ENCODE measurements at places on chromosomes 12 and 14.
A peak's percentile ranks its signal among the peaks of the same experiment; 100 is the strongest.

- no peak for DNase-seq
Measured at GRCh38 chr14:100865682-100866591, 37.6 kb downstream of the RTL1 start.

DNA sequence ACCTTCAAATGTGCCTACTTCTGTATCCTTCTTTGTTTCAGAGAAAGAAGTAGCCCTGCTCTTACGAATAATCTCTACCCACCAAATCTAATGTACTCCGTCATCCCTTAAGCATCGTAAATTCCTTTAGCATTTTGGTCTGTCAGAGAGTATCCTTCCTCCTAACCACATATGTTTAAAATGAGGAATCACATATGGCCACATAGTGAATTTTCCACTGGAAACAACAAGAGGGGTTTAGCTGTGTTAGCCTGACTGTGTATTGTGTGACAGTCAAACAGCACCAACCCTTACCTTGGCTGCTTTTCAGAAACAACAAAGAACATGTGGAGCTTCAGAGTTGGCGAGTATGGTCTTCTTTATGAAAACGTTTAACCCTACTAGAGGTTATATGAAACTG is 5.5 kb downstream of the LUM start:
- DNase-seq = no peak

- DNase-seq = no peak
Measured at GRCh38 chr14:54606178-54606577, 39.2 kb downstream of the SAMD4A start.

- no peak for DNase-seq
Measured at GRCh38 chr14:36161776-36162175, 14.7 kb downstream of the PTCSC3 start.

GRCh38 chr12:234019-234418 is 20.1 kb upstream of the SLC6A12 start:
- DNase-seq = no peak

- no peak for DNase-seq
Measured at GRCh38 chr12:5078423-5078822, 34.7 kb downstream of the KCNA5 start.

- no peak for DNase-seq
Measured at GRCh38 chr12:29907461-29907860, 123.7 kb upstream of the TMTC1 start.

DNA sequence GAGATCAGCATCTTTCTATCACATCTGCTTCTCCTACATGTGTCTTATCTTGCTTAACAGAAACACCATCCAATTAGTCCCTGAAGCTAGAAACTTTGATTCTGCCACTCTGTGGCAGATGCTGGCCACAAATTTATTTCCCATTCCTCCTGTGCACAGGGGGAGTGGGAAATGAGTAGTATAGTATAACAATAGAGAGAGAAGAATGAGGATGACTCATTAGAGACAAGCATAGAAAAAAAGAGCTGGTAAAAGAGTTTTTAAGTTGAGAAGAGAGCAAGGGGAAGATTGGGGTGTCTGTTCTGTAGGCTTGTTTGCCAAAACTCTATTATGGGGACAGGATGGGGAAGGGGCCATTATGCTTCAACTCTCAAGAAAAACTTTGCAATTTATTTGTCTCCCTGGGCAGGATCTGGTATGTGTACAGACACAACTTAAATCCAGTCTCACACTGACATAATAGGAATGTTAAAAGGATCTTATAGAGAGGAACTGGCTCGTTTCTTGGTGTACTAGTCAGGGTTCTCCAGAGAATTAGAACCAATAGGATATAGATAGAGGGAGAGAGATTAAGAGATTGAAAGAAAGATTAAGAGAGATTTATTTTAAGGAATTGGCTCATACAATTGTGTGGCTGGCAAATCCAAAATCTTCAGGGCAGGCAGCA is 142.6 kb upstream of the CPSF6 start:
- DNase-seq = no peak

DNA sequence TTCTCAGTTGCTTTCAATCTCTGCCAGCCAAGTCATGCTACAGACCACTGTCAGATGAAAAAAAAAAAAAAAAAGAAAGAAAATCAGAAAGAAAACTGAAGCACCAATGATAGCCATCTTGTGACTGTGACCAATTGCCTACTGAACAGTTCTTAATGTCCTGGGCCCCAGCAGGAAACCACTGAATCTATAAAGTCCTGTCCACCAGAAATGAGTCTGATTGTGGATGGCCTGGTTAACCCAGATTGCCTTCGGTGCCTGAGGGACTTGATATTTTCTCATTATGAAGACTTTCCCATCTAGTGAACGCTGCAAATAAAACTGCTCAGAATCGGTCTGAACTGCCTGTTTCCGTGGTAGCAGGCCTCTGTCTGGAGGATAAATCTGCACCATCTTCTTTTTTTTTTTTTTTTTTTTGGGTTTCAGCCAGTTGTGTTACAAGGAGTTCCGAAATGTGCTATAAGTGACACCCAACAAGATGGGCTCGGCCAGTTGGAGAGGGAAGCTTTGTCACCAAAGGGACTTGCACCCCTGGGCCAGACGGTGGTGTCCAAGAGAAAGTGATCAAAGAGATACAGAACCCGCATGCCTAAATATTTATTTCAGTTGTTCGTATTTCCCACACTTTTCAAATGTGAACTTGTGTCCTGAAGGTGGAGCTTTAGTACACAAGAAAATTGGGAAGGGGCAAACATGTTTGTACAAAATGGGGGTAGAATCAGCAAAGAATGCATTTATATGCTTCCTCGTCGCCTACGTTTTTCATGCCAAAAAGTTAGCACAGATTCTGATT is 3.0 kb upstream of the PLXNC1 start:
- DNase-seq = no peak

DNA sequence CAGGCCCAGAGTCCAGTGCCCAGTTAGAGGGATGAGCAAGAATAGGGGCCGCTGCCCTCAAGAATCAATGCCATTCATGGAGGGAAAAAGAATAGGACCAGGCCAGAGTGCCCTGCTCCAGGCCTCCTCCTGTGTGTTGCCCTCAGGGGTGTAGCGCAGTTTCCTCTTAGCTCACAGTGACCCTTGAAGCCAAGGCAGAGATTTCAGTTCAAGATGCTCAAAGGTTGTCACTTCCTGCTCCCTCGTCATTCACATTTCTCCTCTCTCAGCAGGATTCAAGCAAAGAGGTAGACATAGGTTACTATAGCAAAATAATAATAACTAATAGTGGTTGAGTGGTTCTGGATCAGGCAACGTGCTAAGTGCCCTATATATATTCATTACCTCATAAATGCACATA is 55.1 kb upstream of the PELI2 start:
- no peak for DNase-seq

GRCh38 chr12:122528992-122529391 is 1.9 kb downstream of the KNTC1 start:
- no peak for DNase-seq

DNA sequence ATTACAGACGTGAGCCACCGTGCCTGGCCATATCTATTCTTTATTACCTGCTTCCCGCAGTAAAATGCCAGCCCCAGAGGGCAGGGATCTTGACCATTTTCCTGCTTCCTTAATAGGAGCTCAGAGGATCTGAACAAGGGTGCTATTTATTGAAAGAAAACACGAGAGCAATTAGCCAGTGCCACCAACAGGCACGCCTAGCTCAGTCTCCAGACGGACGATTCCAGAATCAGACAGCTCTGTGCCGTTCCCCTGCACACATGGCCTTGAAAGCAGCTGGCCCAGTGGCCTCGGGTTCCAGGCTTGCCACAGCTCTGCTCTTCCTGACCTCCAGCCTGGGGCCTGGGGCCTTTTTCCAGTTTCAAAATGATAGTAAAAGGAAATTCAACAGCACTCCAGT is 135.2 kb upstream of the RFLNA start:
- no peak for DNase-seq

DNA sequence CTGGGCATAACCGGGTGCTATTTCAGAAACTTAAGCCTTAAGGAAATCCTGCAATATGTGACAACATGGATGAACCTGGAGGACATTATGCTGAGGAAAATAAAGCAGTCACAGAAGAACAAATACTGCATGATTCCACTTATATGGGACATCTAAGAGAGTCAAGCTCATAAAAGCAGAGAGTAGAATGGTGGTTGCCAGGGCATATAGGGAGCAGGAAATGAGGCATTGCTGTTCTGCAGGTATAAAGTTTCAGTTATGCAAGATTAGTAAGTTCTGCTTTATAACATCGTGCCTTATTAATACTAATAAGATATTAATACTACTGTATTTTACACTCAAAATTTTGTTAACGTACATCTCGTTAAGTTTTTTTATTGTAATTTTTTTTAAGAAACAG is 124.2 kb upstream of the ATF1 start:
- DNase-seq = no peak

DNA sequence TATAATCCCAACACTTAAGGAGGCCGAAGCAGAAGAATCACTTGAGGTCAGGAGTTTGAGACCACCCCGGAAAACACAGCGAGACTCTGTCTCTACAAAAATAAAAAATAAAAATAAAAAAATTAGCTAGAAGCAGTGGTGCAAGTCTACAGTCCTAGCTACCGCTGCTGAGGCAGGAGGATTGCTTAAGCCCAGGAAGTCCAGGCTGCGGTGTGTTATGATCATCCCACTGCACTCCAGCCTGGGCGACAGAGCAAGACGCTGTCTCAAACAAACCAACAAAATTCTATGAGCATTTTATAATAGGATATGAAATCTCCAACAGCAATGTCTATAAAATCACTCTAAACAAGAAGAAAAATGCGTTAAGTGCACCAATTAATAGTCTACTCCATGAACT is 75.3 kb downstream of the PPP1R12A start:
- DNase-seq = no peak

GRCh38 chr14:23302290-23303225 is at the start of gene PPP1R3E:
TSS of gene PPP1R3E (minus strand) at chr14:23302859. CDS start at chr14:23302576, 283 bp downstream.
- peak; percentile 95 for DNase-seq

GRCh38 chr12:124562796-124563181 is 4.6 kb downstream of the NCOR2 start:
- no peak for DNase-seq

DNA sequence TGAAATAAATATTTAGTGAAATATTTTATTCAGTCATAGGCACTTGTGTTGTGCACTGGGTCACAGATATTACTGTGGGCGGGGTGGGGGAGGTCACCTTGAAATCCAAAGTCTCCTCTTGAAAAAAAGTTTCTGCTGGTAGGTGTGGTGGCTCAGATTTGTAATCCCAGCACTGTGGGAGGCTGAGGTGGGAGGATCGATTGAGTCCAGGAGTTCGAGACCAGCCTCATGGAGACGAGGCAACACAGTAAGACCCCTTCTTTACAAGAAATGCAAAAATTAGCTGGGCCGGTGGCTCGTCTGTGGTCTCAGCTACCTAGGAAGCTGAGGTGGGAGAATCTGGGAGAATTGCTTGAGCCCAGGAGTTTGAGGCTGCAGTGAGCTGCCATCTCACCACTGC is 913 bp upstream of the C2CD5 start:
- DNase-seq = no peak

GRCh38 chr12:13241833-13242488 is 45.4 kb downstream of the EMP1 start:
- DNase-seq = no peak

GRCh38 chr12:3204730-3205531 is 127.8 kb downstream of the TSPAN9 start:
- no peak for DNase-seq

DNA sequence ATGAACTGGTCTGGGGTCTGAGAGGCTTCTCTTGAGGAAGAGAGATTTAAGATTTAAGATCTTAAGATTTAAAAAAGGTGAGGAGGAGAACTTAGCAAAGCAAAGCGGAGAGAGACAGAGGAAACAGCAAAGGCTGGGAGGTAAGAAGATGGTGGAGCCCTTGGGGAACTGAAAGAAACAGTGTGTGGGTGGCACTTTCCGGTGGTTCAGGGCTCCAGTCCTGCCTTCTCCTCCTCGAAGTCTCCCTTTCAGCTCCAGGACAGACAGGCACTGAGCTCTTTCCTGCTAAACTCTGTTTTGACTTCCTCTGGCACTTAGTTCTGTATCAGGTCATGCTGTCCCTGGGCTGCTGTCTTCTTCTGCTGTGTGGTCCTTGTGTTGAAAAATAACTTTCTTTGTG is 298.7 kb upstream of the SRRM4 start:
- DNase-seq = no peak

DNA sequence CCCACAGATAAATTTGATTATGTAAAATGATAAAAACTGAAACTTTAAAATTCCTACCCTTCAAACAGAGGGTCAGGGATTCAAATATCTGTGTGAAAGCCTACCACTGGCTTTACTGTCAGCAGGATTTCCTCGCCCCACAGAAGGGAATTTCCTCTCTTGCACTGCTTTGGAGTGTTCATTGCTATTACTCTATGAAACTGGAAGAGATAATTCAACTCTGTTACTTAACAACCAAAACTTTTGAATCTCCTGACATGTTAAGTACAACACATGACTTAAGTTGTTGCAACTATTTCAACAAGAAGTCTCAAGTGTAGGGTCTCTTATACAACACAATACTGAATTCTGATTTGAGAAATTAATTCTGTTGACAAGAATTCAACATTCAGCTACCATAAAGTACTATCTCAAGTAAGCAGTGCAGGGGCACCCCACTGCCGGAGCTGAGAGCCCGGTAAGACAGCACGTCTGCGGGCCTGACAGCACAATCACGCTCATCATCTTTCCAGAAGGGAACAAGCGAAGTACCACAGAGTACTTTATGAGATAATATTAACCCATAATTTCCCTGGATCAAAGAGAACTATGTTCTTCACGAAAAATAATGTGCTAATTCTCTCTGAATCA is 22.9 kb downstream of the DICER1 start:
- DNase-seq = no peak

GRCh38 chr14:77883847-77884238 is 83.9 kb downstream of the ADCK1 start:
- DNase-seq = no peak

DNA sequence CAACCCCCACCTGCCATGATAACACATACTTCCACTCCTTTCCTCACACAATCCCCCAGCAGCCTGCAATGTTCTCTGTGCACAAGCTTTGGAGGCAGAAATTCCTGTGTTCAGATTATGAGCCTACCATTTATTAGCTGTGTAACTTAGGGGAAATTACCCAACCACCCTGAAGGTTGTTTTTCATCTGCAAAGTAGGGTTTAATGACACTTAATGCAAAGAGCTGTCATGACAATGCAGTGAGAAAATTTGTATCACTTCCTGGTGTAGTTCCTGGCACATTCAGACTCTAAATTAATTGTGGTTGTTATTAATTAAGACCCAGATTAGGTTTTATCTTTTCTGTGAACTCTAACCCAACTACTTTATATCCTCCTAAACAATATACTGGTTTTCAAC is 122.4 kb upstream of the DYRK2 start:
- no peak for DNase-seq

Data from CD4-positive, alpha-beta T cell treated with Interleukin-17A for 4 hours (primary cell).